Endothelial cell of umbilical vein (primary cell): ENCODE measurements at places on chromosomes 4 and X. TPM values are rescaled to one million over a fixed set of nuclear protein-coding genes. Genes with fewer than 3 reads are reported as not detected.
A peak's percentile ranks its signal among the peaks of the same experiment; 100 is the strongest.

DNA sequence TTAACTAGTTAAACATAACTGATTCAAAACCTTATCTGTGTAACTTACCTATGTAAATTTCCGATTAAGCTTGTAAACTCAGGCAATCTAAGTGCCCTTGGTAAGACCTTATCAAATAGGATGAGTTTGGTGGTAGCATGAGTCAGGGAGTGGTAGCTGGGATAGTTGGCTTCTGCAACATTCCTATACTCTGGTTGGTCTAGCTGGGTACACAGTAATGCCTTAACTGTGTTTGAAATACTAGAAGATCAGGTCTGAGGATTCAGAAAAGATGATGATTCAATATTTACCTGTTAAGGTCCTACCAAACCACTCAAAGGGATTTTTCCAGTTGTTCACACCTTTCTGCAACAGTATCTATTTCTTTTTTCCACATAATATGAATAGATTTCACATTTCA is 5.3 kb downstream of the YIPF7 start:
- no peak for DNase-seq

DNA sequence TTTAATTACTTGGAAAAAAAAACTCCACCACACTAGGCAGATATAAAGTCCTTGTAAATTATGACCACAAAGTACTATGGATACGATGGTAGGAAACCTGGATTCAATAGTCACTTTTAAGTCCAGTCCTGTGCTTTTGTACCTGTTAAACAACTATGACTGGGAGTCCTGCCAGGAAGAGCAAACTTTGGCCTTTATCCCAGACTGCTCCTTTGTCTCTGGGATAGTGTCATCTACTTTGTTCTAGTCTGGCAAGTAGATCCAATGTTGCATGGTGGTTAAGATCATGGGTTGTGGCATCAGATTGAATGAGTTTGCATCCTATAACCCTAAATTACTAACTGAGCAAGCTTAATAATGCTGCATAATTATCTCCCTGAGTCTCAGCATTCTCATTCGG is 175.3 kb upstream of the FGF13 start:
- no peak for DNase-seq

ARX gene
- not detected in 2 replicates for polyA plus RNA-seq

DNA sequence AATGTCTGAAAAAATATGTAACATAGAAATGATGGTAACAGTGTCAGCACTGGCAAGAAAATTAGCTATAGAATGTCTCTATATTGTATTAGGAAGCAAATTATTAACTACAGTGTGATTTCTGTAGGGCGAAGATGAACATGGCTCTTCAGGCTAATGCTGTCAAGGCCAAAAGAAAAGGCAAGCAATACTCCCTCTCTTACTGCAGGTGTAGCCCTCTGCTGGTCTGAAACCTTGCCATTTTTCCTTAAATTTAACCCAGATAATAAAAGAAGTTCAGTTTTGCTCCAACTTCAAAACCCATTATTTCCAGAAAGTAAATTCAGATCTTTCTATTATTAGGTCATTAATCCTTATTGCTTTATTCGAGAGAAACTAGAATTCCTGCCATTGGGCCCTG is 215.9 kb downstream of the LRBA start:
- DNase-seq = no peak

DNA sequence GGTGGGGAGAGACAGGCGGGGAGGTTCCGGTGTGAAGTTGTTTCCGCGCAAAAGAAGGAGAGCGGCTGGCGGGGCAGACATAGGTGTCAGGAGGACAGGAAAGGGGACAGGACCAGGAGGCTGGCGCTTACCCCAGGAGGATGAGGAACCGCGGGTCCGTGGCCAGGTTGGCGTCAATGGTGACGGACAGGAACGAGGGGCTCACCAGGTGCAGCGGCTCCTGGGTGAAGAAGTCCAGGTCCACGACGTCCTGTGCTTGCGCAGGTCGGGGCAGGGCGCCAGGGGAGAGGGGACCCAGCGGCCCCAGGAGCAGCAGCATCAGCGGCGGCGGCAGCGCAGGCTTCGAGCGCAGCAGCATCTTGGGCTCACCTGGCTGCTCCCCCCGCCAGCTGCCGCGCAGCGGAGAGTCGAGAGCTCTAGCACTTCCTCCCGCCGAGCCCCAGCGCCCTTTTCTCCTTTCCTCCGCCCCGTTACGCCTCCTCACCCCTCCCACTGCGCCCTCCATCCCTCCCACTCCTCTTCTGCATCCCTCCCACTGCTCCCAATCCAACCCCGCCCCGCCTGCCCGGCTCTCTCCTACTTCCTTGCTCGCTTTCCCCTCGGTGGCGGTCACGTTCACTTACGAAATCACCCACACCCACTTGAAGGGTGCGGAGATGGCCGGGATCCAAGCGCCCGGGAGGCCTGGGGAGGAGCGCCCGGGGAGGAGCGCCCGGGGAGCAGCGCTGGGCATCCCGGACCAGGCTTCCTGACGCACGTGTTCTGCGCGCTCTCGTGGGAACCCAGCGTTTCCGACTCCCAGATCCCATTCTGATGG is at the start of gene HPSE:
Gene HPSE (minus strand): TSS at position 424 of the 817 bp plus-strand sequence. CDS start 66 bp downstream, at position 358.
- DNase-seq = peak; percentile 56

GRCh38 chr4:135269125-135269890 is 1067.7 kb upstream of the PABPC4L start:
- no peak for DNase-seq

GRCh38 chrX:117510453-117510852 is 606.2 kb downstream of the KLHL13 start:
- no peak for DNase-seq

- peak; percentile 3 for DNase-seq
Observed at GRCh38 chr4:27350161-27350560, 489.5 kb downstream of the STIM2 start.

GRCh38 chr4:8607603-8608481 is 15.3 kb downstream of the CPZ start:
- peak; percentile 11 for DNase-seq

GRCh38 chr4:169184236-169184635 is 86.5 kb downstream of the SH3RF1 start:
- DNase-seq = no peak

DNA sequence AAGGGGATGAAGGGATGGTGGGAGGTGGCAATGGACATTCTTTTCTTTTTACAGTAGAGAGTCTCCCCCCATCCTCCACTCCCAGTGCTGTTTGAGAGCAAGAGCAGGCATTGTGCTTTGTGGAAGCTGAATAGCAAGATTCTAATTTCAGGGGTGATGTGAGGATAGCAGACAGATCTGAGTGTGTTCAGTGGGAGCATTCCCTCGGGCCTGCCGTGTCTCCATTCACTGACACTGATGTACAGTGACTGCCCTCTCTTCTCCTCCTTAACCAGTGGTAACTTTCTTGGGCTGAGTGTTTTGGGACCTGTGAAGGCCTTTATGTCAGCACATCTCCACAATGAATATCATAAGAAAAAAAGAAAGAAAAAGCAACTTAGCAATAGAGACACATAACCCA is 396.6 kb upstream of the RPS6KA3 start:
- DNase-seq = no peak

FUNDC2 gene
- 65.6 and 80.8 TPM in 2 replicates for polyA plus RNA-seq

DNA sequence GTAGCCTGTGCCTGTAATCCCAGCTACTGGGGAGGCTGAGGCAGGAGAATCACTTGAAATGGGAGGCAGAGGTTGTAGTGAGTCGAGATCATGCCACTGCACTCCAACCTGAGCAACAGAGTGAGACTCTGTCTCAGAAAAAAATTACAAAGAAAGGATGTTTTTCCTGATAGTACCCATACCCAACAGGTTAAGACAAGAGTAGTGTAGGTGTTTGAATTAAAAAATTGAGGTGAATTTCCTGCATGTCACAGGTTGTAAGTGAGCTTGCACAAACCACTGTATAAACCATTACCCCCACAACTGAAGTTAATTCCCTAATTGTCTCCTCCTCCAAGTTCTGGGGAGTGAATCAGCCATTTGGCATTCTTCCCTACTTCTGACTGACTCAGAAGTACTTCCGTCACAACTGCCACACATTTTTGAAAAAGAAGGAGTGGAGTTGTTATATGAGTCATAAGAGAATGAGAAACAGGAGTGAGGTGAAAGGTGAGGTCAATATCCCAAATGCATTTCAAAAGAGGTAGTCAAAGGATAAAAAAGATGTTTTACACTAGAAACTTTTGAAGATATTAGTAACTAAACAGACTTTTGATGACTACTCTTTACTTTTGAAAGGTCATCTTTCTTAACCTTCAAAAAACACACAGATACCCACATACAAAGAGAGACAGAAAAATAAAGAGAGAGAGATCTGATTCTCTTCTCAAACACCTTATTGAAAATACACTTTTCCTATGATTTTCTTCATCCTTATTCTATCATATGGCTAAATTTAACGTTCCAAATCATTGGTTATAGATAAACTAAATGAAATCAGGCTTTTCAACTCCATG is 134.5 kb downstream of the BTC start:
- DNase-seq = peak; percentile 98

DNA sequence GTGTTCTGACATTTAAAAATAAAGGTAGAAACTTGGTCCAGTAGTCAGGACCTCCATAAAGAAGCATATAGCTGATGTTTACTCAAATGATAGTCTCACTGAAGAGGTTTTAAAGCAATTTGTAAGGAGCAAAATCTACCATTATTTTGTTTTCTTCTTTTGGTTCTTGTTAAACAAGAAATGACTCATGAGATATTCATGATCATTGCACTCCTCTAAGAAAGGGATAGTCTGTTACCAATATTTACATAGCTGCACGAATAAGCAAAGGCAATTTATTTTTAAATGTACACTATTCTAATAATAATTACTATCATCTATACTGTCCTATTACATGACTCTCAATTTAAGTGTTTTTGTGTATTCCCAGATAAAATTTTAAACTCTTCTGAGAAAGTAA is 397.9 kb downstream of the FAM47B start:
- DNase-seq = no peak

- DNase-seq = no peak
Observed at GRCh38 chr4:52371841-52372240, 287.3 kb downstream of the USP46 start.

ADH7 gene
- polyA plus RNA-seq = not detected in 2 replicates

DNA sequence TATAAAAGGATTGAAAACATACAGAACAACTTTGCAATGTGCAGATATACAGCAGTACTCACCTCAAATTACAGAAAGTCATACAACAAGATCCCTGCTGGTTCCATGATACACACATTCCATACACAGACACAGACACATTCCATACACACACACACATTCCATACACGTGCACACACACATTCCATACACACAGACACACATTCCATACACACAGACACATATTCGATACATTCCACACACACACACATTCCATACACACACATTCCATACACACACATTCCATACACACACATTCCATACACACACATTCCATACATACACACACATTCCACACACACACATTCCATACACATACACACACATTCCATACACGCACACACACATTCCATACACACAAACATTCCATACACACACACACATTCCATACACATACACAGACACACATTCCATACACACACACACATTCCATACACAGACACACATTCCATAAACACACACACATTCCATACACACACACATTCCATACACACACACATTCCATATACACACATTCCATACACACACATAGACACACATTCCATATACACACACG is 13.7 kb downstream of the LINC00632 start:
- DNase-seq = no peak

- no peak for DNase-seq
Observed at GRCh38 chr4:18203966-18204365, 182.4 kb upstream of the LCORL start.

- DNase-seq = no peak
Observed at GRCh38 chr4:53562409-53562808, 28.9 kb downstream of the LNX1 start.

DUX4 gene
- polyA plus RNA-seq = not detected in 2 replicates

- DNase-seq = no peak
Observed at GRCh38 chr4:94359838-94360237, 17.2 kb upstream of the HPGDS start.

FREM3 gene
- polyA plus RNA-seq = 0.08 and 0.10 TPM in 2 replicates

DNA sequence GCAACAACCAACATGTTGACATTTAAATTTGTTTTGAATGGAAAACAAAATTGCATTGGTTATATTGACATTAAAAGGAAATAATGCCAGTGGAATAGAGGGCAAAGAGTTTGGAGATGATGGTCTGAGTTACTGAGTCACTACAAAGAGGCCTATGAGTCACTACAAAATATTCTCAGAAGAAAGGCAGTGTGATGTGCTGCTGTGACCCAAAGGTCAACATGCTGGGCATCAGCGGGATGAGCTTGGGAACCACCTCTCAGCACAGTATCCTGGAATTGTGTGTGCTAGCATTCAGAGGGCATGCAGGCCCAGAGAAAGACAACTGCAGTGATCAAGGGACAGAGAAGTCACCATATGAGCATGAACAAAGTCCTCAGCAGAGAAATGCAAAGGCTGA is 2.8 kb downstream of the CMC4 start:
- peak; percentile 44 for DNase-seq

DNA sequence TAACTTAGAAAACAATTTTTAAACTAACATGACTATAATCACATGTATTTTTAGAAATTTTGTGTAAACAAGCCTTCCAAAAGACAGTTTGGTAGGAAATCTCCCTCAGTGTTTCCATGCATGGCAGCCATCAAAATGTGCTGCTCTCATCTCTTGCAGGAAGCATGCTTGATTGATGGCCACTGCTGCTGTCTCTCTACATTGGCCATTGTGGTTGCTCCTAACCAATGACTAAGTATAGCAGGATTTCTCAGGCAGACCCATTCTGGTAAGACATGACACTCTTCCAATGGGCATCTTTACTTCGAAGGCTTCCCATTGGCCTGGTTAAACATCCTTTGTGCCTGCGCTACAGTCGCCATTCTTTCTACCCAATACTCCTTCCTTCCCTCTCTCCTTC is 78.9 kb upstream of the GUCY1A1 start:
- no peak for DNase-seq

DNA sequence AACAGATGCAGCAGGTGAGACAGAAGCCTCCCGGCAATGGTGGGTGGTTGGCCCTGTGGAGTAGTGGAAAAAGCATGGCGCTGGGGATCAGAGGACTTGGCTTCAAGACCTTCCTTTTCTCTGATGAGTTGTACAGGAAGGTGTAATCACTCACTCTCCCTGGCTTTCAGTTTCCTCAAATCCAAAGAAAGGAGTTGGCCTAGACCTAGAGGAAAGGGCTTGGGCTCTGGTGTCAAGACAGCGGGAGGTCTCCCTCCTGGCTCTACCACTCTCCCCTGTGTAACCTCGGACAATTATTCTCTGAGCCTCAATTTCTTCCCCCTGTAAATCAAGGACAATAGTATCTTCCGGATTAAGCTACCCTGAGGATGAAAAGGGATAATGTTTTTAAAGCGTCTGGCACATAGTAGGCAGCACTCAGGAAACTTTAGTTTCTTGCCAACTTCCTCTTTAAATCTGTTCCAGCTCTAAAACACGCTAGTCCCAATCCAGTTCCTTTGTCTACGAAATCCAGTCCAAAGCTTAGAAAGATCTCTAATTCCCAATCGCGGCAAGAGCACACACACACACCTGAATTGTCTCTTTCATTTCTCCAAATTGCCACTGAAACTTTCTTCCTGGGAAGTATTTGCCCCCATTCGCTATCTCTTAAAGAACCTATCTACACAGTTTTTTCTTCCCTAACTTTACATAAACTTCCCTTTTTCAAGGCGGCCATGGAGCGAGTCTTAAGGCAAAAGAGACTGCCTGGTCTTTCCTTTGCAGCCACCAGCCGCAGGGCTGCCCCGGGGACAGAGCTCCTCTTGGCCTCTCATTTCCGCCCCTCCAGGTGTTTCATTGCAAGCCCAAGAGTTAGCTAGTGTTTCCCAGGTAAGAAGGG is 29.9 kb upstream of the GPC4 start:
- no peak for DNase-seq
